HFFc6 (cell line): ENCODE measurements at places on chromosomes 3 and 15. TPM values are rescaled to one million over a fixed set of nuclear protein-coding genes. Genes with fewer than 3 reads are reported as not detected.

Gene DCBLD2
- 202 to 434 TPM (median 346 TPM) in 3 replicates for total RNA-seq

Gene PCOLCE2
- total RNA-seq: 0.47 to 17.3 TPM (median 0.92 TPM) in 3 replicates

Gene PTX3
- total RNA-seq: 20.3 to 48.2 TPM (median 30.3 TPM) in 3 replicates

Gene RASGRF1
- 0.11 to 0.16 TPM in 2 of 3 replicates, not detected in the other for total RNA-seq

Gene TBL1XR1
- total RNA-seq: 100 to 131 TPM (median 101 TPM) in 3 replicates

Gene HTR3E
- total RNA-seq: not detected in 3 replicates

Gene PLCB2
- 0.12 to 0.70 TPM (median 0.38 TPM) in 3 replicates for total RNA-seq

Gene LYZL4
- not detected in 3 replicates for total RNA-seq

Gene IL5RA
- not detected in 3 replicates for total RNA-seq

Gene LRRIQ4
- not detected in 3 replicates for total RNA-seq

Gene SLC38A3
- 0.24 TPM in 1 of 3 replicates, not detected in the others for total RNA-seq

Gene ITIH1
- total RNA-seq: not detected in 3 replicates

Gene PARP14
- total RNA-seq: 6.8 and 12.3 TPM in 2 replicates

Gene NR1I2
- total RNA-seq: not detected in 3 replicates

GRCh38 chr3:46429250-46429649 lies 22.2 kb downstream of the CCRL2 start:
- peaks cover 8% of the 10 kb centered on the region for H3K36me3 ChIP-seq
- H3K4me3 ChIP-seq: no peak overlapping the region
- DNase-seq: no peak
- peaks cover 18% of the 10 kb centered on the region for H3K27me3 ChIP-seq

GRCh38 chr3:30011237-30011803 lies 595.1 kb upstream of the TGFBR2 start:
- H3K4me1 ChIP-seq: peaks cover 16% of the 10 kb centered on the region
- no peaks in the 10 kb centered on the region for H3K27me3 ChIP-seq
- H3K27ac ChIP-seq: no peak overlapping the region
- no peak overlapping the region for H3K4me3 ChIP-seq
- DNase-seq: no peak
- no peaks in the 10 kb centered on the region for H3K36me3 ChIP-seq

DNA sequence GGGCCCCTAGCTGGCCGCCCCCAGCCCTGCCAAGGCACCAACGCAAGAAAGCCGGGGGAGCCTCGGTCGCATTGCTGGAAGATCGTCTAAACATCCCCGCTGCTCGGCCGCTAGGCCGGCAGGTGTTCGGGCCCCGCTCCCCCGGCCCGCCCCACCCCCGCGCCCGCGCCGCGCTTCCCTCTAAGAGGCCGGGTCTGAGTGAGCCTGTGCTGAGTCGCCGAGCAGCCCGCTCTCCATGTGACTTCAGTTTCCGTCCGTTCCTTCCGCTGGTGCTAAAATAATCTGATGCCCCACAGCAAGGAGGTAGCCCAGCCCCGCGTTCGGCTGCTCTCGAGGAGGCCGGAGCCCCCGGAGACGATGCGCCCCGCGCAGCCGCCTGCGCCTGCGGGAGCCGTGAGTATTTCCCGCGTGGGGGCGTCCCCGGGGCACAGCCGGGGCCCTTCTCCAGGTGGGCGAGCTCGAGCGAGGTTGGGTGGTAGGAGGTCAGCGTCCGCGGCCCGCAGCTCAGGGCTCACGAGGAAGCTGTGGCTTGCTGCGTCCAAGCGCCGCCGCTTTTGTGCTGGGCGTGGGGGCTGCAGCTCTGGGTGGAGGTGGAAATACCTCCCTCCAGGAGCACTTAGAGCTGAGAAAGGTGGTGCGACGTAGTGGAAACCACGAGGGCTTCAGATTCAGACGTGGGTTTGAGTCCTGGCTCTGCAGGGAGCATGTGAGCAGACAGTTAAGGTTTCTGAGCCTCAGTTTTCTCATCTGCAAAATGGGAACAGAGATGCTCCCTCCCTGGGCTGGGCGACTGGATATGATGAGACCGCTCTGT lies at the start of gene NRROS:
Gene NRROS (plus strand): TSS at position 212 of the 814 bp plus-strand sequence. CDS start 14,846 bp downstream, outside the sequence.
- no peak for DNase-seq
- peaks cover 32% of the 10 kb centered on the region for H3K27me3 ChIP-seq
- peaks cover 14% of the 10 kb centered on the region for H3K4me1 ChIP-seq
- H3K36me3 ChIP-seq: no peaks in the 10 kb centered on the region
- no peak within 1 kb of the TSS for H3K27ac ChIP-seq

DNA sequence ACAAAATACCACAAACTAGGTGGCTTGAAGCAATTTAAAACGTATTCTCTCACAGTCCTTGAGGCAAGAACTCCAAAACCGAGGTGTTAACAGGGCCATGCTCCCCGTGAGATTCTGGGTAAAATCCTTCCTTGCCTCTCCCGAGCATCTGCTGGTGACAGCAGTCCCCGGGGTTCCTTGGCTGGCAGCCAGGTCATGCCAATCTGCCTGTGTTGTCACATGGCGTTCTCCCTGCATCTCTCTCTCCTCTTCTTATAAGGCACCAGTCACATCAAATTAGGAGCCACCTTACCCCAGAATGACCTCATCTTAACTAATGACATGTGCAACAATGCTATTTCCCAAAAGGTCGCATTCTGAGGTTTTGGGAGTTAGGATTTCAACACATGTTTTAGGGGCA lies 26.3 kb upstream of the LRRN1 start:
- no peaks in the 10 kb centered on the region for H3K4me1 ChIP-seq
- no peak overlapping the region for H3K4me3 ChIP-seq
- H3K27me3 ChIP-seq: no peaks in the 10 kb centered on the region
- no peak for DNase-seq
- H3K27ac ChIP-seq: no peak overlapping the region
- no peaks in the 10 kb centered on the region for H3K36me3 ChIP-seq

DNA sequence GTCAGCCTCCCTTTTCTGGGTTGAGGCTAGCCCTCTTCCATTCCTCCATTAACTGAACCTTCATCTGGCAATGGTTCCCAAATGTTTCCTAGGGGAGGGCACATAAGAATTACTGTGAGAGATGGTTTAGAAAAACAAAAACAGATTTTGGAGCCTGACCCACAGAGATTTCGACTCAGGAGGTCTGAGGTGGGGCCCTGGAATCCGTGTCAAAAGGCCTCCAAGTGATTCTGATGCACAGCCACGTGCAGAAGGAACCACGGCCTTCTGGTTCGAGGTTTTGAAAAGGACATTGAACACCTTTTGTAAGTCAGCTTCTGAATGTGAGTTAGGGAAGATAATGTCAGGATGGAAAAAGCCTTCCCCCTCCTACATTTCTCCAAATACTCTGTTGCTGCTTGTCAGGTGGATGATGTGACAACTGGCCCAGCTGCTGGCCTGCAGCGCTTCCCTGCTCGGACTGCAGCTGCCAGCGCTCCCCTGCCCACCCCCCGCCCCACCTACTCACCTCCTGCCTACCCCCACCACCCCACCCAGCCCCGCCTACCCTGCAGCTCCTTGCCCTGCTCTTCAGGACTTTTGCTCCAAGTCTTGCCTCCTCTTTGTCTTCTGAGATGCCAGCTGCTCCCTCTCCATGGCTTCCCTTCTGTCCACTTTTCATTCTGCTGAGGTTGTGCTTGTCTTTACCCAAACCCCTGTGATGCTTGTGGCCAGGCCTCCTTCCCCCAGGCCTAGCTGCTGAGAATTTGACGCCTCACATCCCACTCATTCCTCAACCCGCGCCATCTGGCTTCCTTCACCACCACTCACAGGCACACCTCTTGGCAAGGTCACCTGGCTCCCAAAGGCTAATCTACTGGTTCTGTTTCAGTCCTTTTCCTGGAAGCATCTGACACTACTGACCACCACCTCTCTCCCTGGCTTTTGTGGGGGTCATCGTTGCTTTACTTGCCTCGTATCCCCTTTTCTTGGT lies 6.6 kb downstream of the EHD4 start:
- peaks cover 58% of the 10 kb centered on the region for H3K4me1 ChIP-seq
- peaks cover 2% of the 10 kb centered on the region; the same call in 1 of the 2 replicates for H3K27me3 ChIP-seq
- H3K27ac ChIP-seq: no peak overlapping the region
- H3K4me3 ChIP-seq: no peak overlapping the region
- H3K36me3 ChIP-seq: peaks cover 5% of the 10 kb centered on the region

GRCh38 chr15:89379818-89380217 lies 45.2 kb upstream of the POLG start:
- H3K4me1 ChIP-seq: no peaks in the 10 kb centered on the region
- no peak for DNase-seq
- H3K36me3 ChIP-seq: no peaks in the 10 kb centered on the region
- peaks cover 68% of the 10 kb centered on the region for H3K27me3 ChIP-seq

- H3K4me1 ChIP-seq: peaks cover 14% of the 10 kb centered on the region
- no peak overlapping the region for H3K4me3 ChIP-seq
- no peak for DNase-seq
- H3K27ac ChIP-seq: no peak overlapping the region
Measured at GRCh38 chr15:62903437-62903836, 139.1 kb upstream of the TPM1 start.

- peak overlapping the region; percentile 7; the same call in 1 of the 2 replicates for H3K4me3 ChIP-seq
- peak; percentile 57 for DNase-seq
- H3K27me3 ChIP-seq: peaks cover 1% of the 10 kb centered on the region; the same call in 1 of the 2 replicates
- peaks cover 4% of the 10 kb centered on the region; the same call in 1 of the 2 replicates for H3K36me3 ChIP-seq
- peak overlapping the region; percentile 45 for H3K27ac ChIP-seq
- peaks cover 16% of the 10 kb centered on the region for H3K4me1 ChIP-seq
Measured at GRCh38 chr3:175951047-175951694, 1092.0 kb downstream of the NAALADL2 start.

- DNase-seq: no peak
- H3K36me3 ChIP-seq: no peaks in the 10 kb centered on the region
- no peaks in the 10 kb centered on the region for H3K27me3 ChIP-seq
- H3K4me1 ChIP-seq: no peaks in the 10 kb centered on the region; the same call in 1 of the 2 replicates
- no peak overlapping the region for H3K27ac ChIP-seq
Measured at GRCh38 chr3:175316799-175317198, 457.7 kb downstream of the NAALADL2 start.

GRCh38 chr3:108051005-108051404 lies 39.8 kb downstream of the CD47 start:
- H3K36me3 ChIP-seq: peaks cover 20% of the 10 kb centered on the region; the same call in 1 of the 2 replicates
- peak; percentile 60 for DNase-seq
- no peak overlapping the region for H3K4me3 ChIP-seq
- H3K27me3 ChIP-seq: no peaks in the 10 kb centered on the region; the same call in 1 of the 2 replicates

- DNase-seq: no peak
- H3K4me1 ChIP-seq: peaks cover 40% of the 10 kb centered on the region
- H3K4me3 ChIP-seq: no peak overlapping the region
Measured at GRCh38 chr3:11534793-11535101, 109.0 kb downstream of the VGLL4 start.

DNA sequence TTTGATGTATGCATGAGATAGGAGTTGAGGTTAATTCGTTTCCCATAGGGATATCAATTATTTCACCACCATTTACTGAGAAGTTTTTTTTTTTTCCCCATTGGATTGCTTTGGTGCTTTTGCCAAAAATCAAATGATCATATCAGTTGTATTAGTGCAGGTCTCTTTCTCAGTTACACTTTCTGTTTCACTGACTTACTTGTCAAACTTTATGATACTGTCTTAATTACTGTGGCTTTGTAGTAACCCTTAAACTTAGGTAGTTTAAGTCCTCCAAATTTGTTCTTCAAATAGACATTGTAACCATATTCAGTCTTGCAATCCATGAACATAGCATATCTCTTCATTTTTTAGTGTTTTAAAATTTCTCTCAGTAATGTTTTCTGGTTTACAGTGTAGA lies 259.9 kb upstream of the SLCO3A1 start:
- no peak for DNase-seq
- H3K27me3 ChIP-seq: no peaks in the 10 kb centered on the region; the same call in 1 of the 2 replicates
- no peaks in the 10 kb centered on the region for H3K36me3 ChIP-seq
- no peak overlapping the region for H3K27ac ChIP-seq
- H3K4me1 ChIP-seq: no peaks in the 10 kb centered on the region
- H3K4me3 ChIP-seq: no peak overlapping the region

DNA sequence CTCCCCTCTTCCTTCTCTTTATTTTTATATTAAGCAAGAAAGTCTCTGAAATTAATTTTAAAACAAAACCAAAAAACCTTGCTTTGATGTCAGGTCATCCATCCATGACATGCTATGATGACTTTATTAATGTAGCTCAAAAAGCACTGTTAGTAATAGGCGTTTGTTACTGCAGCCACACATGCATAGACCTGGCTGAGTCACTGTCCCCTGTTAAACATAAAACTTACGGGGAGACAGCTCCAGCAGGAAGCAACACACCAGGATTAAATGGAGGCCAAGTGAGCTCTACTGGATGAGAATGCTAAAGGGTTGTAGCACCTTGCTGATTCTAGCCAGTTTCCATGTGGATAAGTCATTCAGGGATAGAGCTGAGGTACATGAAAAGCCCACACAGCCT lies 661.1 kb downstream of the MAGI1 start:
- no peak for DNase-seq
- no peaks in the 10 kb centered on the region for H3K27me3 ChIP-seq
- H3K27ac ChIP-seq: no peak overlapping the region
- peaks cover 8% of the 10 kb centered on the region; the same call in 1 of the 2 replicates for H3K4me1 ChIP-seq

- no peak overlapping the region for H3K4me3 ChIP-seq
- H3K36me3 ChIP-seq: no peaks in the 10 kb centered on the region
- H3K4me1 ChIP-seq: peaks cover 34% of the 10 kb centered on the region
- H3K27me3 ChIP-seq: no peaks in the 10 kb centered on the region; the same call in 1 of the 2 replicates
- no peak overlapping the region for H3K27ac ChIP-seq
Measured at GRCh38 chr3:188722963-188723362, 448.8 kb upstream of the TPRG1 start.

GRCh38 chr3:126851934-126852333 lies 131.0 kb upstream of the PLXNA1 start:
- no peaks in the 10 kb centered on the region; the same call in 1 of the 2 replicates for H3K27me3 ChIP-seq
- DNase-seq: no peak
- no peak overlapping the region for H3K4me3 ChIP-seq
- H3K27ac ChIP-seq: no peak overlapping the region
- peaks cover 18% of the 10 kb centered on the region for H3K4me1 ChIP-seq
- no peaks in the 10 kb centered on the region for H3K36me3 ChIP-seq

DNA sequence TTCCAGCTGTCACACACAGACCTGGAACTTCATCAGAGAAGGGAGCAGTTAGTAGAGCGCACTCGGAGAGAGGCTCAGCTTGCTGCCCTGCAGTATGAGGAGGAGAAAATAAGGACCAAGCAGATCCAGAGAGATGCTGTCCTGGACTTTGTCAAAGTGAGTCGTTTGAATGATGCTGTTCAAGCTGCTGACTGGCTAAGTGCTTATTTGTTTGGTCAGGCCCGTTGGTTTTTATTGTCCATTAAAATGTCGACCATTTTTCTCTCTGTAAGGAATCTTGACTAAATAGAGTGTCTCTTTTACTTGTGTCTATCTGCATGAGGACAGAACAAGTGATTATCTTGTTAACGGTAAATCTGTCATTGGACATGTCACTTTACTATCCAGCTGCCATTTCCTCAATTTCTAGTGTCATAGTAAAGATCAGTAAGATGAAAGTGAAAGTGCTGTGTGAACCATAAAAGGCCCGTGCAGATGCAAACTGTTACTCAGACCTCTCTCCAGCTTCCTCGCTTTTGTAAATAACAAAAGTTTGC lies 56.9 kb downstream of the LRCH3 start:
- H3K4me3 ChIP-seq: peak overlapping the region; percentile 85
- H3K4me1 ChIP-seq: peaks cover 24% of the 10 kb centered on the region

DNA sequence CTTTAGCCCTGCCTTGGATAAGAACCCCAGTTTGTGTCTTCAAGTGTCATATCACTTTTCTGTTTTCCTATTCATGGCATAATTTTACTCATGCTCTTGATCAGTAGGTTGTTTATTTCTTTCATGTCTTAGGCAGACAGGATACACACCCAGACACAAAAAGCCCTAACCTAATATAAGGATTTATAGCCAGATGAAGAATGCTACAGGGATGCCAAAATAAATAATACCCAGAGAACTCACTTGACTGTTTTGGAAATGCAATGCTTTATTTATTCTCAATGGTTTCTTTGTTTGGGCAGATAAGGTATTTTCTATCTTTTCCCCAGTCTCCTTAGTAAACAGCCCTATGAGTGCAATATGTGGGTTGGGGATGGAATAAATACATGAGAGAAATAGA lies 424.0 kb upstream of the PDZRN3 start:
- DNase-seq: no peak
- H3K4me3 ChIP-seq: no peak overlapping the region
- no peaks in the 10 kb centered on the region for H3K4me1 ChIP-seq
- no peak overlapping the region for H3K27ac ChIP-seq
- peaks cover 2% of the 10 kb centered on the region; the same call in 1 of the 2 replicates for H3K27me3 ChIP-seq
- H3K36me3 ChIP-seq: no peaks in the 10 kb centered on the region
